ENCODE measurements at places on chromosomes 3 and 15. TPM values are rescaled to one million over a fixed set of nuclear protein-coding genes. Genes with fewer than 3 reads are reported as not detected.

DNA sequence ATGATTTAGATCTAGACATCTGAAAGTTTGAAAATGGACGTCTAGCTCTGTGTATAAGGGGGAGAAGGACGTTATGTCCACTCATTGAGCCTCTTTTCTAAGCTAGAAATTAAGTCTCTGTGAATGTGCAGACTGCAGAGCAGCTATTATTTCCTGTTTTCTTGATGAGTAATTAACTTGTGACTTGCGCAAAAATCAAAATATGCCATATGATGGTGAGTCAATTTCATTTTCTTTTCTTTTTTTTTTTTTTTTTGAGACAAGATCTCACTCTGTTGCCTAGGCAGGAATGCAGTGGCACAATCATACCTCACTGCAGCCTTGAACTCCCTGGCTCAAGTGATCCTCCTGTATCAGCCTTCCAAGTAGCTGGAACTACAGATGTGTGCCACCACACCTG lies 14.1 kb downstream of the LACTB start:
- DNase-seq: no peak

P2RY12 gene
- 0.48 TPM for total RNA-seq

DNA sequence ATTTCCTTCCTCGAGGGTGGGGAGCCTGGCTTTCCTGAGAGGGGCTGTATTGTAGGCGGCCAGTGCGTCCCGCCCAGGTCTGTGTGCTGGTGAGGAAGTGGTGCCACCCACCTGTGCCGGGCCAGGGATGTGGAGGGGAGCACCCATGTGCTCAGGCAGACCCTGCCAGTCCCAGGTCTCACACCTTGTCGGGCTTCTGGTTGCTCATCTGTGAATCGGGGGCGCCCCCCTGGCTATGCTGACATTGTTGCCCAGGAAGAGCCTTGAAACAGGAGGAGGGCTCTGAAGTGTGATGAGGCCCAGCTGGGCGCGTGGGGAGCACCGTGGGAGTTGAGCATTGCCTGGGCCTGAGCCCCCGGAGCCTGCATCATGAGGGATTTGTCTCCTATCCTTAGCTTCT lies 4.8 kb downstream of the FBLN2 start:
- DNase-seq: peak; percentile 53

DNA sequence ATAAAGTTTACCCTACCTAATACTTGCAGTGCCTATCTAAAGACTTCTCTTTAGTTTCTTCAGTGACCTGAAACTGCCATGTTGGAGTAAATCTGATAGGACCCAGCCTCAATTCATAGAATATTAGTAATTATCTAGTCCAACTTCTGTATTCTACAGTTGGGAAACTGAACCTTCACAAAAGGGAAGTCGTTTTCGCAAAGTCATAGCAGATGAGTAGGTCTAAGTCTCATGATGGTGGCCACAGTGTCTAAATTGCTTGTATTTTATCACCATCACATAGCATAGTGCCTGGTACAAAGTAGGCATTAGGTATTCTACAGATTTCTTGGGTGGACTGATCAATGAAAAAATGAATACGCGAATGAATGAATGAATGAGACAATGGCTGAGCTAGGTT lies 8.4 kb downstream of the GMNC start:
- no peak for DNase-seq

SERINC4 gene
- total RNA-seq: 0.18 TPM

- no peak for DNase-seq
Measured at GRCh38 chr3:171258316-171258715, 201.9 kb downstream of the TNIK start.

PLIN1 gene
- 6.3 TPM for total RNA-seq

DNA sequence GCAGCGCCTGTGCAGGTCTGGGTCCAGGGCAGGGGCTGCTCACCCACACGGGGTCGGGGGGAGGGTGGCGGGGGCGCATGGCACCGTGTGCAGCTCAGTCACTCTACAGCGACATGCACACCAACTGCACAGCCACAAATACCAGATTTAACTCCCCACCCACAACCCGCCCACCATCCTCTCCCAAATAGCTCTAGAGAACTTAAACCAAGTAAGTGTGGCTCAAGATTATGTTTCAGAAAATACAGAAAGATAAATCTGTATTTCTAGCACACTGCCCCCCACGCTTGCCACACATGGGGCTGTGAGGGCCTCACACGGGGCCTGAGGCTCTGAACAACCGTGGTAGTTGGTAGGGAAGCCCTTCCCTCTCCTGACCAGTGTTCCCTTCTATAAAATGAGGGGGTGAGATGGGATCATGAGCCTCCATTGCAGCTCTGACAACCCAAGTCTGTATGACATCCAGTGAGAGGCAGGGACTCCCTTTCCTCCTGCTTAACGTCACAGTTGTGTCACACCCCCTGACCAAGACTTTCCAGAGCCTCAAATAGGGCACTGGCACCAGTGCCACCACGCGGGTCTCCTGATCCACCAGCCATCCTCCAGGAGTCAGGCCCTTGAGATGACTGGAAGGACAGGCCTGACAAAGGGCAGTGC lies 23.1 kb downstream of the POC1A start:
- peak; percentile 11 for DNase-seq

- DNase-seq: no peak
Measured at GRCh38 chr3:117407317-117407716, 697.7 kb downstream of the TUSC7 start.

- no peak for DNase-seq
Measured at GRCh38 chr3:138443521-138444503, 9.4 kb downstream of the ESYT3 start.

COL6A5 gene
- total RNA-seq: not detected

ALS2CL gene
- total RNA-seq: 10.1 TPM

- DNase-seq: no peak
Measured at GRCh38 chr15:90674476-90674875, 42.7 kb upstream of the BLM start.

CCR3 gene
- 0.62 TPM for total RNA-seq

DNA sequence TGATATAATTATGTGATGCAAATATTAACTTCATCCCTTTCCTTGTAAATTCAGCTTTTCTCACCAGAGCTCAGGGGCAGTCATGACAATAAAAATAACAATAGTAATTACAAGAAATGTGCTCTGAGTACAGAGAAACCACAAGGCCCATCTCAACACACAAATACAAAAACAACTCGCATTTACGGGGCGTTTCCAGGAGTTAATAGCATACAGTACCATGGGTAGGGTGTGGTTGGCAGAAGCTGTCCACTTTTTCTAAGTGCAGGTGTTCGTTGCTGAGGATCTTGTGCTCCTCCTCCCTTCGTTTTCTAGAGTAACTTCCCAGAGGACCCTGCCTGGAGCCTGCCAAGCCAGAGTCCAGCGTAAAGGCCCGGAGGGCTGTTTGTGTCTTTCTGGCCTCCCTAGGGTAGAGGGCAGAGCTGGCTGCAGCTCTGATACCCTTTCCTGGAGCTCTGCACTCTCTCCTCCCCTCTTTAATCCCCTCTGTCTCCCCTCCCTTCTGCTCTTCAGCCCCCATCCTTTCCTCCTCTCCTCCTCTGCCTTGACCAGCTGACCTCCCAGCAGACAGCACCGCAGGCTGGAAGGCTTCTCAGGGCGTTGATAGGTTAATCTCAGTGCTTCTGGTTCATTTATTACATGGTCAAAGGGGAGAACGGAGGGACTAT lies 11.4 kb downstream of the SEMA3G start:
- DNase-seq: no peak

DNA sequence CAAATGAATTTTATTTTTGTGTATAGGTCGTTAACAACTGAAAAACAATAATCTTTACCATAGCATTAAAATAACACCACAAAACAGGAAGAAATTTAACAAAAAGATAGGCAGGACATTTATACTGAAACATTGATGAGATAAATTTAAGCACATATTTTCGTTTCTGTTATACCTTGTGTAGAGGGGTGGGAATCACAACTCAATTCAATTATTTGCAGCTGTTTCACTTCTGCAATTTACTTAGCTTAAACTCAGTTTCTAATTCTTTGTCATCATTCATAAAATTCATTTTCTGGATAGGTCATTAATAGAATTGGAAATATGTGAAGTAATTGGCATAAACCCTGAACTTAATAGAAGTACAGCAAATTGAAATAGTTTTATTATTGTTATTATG lies 42.3 kb downstream of the TP63 start:
- no peak for DNase-seq

ARGFX gene
- not detected for total RNA-seq

- DNase-seq: no peak
Measured at GRCh38 chr15:101000271-101000681, 81.1 kb downstream of the LRRK1 start.

- no peak for DNase-seq
Measured at GRCh38 chr3:5750091-5750490, 562.6 kb downstream of the EDEM1 start.
